Stimulated activated memory B cell treated with anti-CD40 and anti-IgM and Interleukin-4, amounts not matched to agents 10 μg/mL and 1 μg/mL and 100 μg/mL, for 72 hours (primary cell): ENCODE measurements at places on chromosomes 11 and 22.

DNA sequence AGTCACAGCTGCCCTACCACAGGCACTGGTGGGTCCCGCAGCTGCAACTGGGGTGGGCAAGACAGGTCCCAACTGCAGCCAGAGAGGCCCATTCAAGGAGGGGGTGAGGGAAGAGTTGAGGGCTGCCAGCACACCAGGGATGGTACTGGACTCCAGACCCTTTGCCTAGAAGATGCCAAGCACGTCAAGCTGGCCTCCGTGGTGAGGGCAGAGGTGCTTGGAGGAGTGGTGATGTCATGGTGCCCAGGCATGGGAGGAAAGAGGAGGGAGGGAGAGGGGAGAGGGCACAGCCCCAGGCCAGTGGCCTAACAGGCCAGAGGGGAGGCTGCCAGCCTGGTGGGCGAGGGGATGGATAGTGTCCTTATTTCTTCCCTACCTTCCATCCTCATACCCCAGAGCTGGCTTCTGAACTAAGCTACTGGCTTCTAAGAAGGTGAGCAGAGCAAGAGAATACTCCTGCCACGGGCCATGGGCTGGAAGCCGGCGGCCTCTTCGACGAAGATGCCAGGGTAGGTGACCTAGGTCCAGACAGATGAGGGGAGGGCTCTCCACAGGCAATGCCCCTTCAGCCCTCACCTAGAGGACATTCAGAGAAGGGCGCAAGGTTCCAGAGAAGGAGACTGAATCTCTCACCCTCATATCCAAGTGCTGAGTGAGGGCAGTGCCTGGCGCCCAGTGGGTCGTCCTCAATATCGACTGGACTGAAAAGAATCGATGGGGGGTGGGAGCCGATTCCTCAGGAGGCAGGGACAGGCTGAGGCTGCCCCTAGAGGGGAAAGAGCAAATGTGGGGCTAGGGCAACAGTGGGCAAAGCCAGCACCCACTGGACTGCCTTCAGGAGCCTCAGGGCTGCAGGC, 1.8 kb downstream of the SYT7 start:
- no peak for ATAC-seq
- no peak overlapping the region for H3K27ac ChIP-seq
- peaks cover 73% of the 10 kb centered on the region for H3K27me3 ChIP-seq
- H3K4me1 ChIP-seq: peaks cover 19% of the 10 kb centered on the region
- H3K36me3 ChIP-seq: no peaks in the 10 kb centered on the region

- no peak for ATAC-seq
- no peak overlapping the region for H3K4me3 ChIP-seq
- no peaks in the 10 kb centered on the region for H3K27me3 ChIP-seq
- H3K36me3 ChIP-seq: no peaks in the 10 kb centered on the region
- no peak overlapping the region for H3K27ac ChIP-seq
Measured at GRCh38 chr11:4763096-4763495, 6.6 kb downstream of the OR51F1 start.

- peaks cover 18% of the 10 kb centered on the region for H3K4me1 ChIP-seq
- no peak overlapping the region for H3K27ac ChIP-seq
- H3K36me3 ChIP-seq: peaks cover 18% of the 10 kb centered on the region
- no peaks in the 10 kb centered on the region for H3K27me3 ChIP-seq
- H3K4me3 ChIP-seq: no peak overlapping the region
Measured at GRCh38 chr22:31281733-31282132, 10.6 kb downstream of the PIK3IP1 start.

DNA sequence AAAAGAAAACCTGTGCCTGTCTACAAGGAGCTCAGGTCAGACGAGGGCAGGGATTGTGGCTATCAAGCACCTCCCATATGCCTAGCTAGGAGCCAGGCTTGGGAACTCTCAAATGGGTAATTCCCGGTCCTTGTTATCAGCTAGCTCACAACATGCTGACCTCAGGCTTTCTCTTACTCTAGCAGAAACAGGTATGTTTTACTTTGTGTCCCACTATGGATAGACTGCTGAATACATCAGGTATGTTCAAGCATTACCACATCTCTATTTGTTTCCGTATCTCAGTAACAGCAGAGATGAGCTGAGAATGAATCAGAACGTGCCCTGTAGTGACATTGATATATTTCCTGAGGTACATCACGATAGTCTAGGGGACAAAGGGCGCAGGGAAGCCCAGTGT, 29.4 kb downstream of the SHISA8 start:
- peak overlapping the region; percentile 78 for H3K27ac ChIP-seq
- no peaks in the 10 kb centered on the region for H3K27me3 ChIP-seq
- H3K36me3 ChIP-seq: peaks cover 84% of the 10 kb centered on the region
- no peak overlapping the region for H3K4me3 ChIP-seq
- H3K4me1 ChIP-seq: peaks cover 74% of the 10 kb centered on the region
- no peak for ATAC-seq

- H3K4me1 ChIP-seq: peaks cover 37% of the 10 kb centered on the region
- no peak overlapping the region for H3K4me3 ChIP-seq
- H3K27me3 ChIP-seq: no peaks in the 10 kb centered on the region
- H3K27ac ChIP-seq: peak overlapping the region; percentile 68
Measured at GRCh38 chr11:126318574-126319373, 14.9 kb downstream of the DCPS start.

- no peaks in the 10 kb centered on the region for H3K36me3 ChIP-seq
- ATAC-seq: no peak
- no peak overlapping the region for H3K4me3 ChIP-seq
- no peak overlapping the region for H3K27ac ChIP-seq
- H3K27me3 ChIP-seq: peaks cover 7% of the 10 kb centered on the region
Measured at GRCh38 chr11:114262681-114263512, 33.3 kb upstream of the NNMT start.

DNA sequence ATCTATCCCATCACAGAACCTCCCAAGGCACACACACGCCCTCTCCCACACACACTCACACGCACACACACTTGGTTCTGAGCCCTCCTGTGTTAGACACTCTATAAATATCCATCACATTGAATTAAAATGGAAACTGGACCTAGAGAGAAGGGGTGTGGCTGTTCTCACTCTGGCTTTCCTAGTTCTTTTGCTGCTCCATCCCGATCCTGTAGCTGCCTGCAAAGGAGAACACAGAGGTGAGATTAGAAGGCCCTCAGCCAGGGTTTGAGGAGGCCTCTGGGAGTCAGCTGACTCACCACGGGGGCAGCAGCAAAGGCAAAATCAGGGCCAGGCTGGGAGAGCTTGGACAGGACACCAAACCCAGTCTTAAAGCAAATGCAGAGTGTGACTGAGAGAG, 192.3 kb upstream of the CADM1 start:
- ATAC-seq: no peak
- H3K4me1 ChIP-seq: no peaks in the 10 kb centered on the region
- H3K36me3 ChIP-seq: no peaks in the 10 kb centered on the region
- peaks cover 27% of the 10 kb centered on the region for H3K27me3 ChIP-seq

- H3K36me3 ChIP-seq: no peaks in the 10 kb centered on the region
- H3K27me3 ChIP-seq: peaks cover 40% of the 10 kb centered on the region
Measured at GRCh38 chr22:49372111-49372529, 455.6 kb downstream of the BRD1 start.

- no peak overlapping the region for H3K27ac ChIP-seq
- peak; percentile 13 for ATAC-seq
- no peak overlapping the region for H3K4me3 ChIP-seq
Measured at GRCh38 chr11:101757741-101758140, 157.1 kb upstream of the CEP126 start.

DNA sequence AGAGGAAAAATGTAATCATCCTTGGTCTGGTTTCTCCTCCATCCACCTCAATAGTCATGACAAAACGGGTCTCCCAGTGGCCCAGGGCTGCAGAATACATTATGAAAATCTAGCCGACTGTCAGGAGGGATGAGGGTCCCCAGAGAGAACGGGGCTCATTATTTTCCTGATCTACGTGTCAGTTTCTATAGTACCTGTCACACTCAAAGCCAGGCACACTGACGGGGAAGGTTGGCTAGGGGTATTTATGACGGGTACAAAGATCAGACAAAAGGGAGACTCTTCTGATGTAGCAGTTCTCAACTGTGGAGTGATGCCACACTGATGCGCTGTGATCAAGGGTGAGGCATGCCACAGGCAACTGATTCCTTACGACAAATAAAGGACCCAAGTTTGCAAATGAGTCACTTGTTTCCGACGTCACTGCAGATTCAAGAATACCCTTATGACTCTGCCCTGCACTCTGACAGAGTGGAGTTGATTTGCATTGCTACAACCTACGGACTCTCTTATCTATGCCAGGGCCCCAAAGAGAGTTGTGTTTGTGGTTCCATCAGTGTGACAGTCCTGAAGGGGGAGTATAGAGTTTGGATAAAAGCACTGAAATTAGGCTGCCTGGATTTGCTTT, 188.2 kb upstream of the TBCEL start:
- H3K36me3 ChIP-seq: no peaks in the 10 kb centered on the region
- ATAC-seq: peak; percentile 76
- H3K27me3 ChIP-seq: peaks cover 59% of the 10 kb centered on the region
- H3K4me1 ChIP-seq: peaks cover 23% of the 10 kb centered on the region

DNA sequence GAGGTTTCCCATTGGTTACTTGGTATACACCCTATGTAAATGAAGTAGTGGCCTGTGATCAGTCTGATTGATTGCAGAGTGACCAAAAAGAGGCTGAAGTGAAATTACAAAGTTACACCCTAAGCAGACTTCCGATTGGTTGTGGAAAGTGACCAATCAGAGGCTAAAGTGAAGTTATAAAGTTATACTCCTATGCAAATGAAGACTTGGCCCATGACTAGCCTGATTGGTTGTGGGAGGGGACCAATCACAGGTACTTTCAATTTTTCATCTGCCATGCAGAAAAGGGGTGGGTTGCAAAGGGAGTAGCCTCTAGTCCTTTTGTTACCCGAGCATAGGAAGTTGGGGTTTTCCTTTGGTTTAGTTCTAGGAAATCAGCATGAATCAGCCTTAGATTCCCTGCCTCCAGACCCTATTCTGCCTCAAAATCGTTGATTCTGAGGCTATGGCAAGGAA, 18.1 kb upstream of the CSTF3 start:
- ATAC-seq: no peak
- no peak overlapping the region for H3K4me3 ChIP-seq
- no peaks in the 10 kb centered on the region for H3K4me1 ChIP-seq
- no peaks in the 10 kb centered on the region for H3K27me3 ChIP-seq
- no peak overlapping the region for H3K27ac ChIP-seq

GRCh38 chr11:95363164-95363563, 132.2 kb upstream of the SESN3 start:
- H3K27ac ChIP-seq: no peak overlapping the region
- no peak for ATAC-seq
- H3K36me3 ChIP-seq: no peaks in the 10 kb centered on the region
- H3K4me1 ChIP-seq: peaks cover 12% of the 10 kb centered on the region
